ENCODE measurements at places on chromosomes 1 and 21.
A peak's percentile ranks its signal among the peaks of the same experiment; 100 is the strongest.

DNA sequence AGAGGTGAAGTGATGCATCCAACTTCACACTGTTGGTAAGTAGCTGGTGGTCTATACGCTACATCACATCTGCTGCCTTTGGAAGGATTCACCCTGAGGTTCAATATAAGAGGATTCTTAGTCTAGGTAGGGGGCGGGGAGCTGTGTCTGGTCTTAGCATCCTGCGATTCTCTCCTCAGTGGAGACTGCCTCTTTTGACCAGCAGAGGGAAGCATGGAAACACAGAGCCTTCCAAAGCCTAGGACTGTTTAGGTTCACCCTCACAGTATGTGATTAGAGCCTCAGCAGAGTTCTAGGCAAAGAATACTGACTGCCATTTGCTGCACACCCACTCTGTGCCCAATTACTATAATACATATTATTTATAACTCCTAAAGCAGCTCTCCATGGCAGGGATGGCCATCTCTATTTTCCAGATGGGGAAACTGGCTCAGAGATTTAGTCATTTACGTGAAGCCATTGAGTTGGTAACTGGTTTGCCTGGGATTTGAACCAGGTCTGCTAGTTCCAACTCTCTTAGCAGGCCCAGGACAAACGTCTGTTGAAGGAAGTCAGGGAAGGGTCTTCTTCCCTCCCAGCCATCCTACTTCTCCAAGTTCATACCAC is 28.9 kb upstream of the EFCAB14 start:
- peak; percentile 67 for DNase-seq

DNA sequence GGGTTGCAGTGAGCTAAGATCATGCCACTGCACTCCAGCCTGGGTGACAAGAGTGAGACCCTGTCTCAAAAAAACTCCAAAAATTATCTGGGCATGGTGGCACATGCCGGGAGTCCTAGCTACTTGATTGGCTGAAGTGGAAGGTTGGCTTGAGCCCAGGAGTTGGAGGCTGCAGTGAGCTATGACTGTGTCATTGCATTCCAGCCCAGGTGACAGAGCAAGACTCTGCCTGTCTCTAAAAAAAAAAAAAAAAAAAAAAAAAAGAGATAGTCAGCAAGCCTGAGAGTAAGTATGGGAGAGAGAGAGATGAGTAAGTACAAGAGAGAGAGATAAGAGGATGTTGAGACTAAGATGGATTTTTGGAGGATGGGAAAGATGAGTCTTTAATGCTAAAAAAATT is 180.8 kb upstream of the CACYBP start:
- DNase-seq: no peak

DNA sequence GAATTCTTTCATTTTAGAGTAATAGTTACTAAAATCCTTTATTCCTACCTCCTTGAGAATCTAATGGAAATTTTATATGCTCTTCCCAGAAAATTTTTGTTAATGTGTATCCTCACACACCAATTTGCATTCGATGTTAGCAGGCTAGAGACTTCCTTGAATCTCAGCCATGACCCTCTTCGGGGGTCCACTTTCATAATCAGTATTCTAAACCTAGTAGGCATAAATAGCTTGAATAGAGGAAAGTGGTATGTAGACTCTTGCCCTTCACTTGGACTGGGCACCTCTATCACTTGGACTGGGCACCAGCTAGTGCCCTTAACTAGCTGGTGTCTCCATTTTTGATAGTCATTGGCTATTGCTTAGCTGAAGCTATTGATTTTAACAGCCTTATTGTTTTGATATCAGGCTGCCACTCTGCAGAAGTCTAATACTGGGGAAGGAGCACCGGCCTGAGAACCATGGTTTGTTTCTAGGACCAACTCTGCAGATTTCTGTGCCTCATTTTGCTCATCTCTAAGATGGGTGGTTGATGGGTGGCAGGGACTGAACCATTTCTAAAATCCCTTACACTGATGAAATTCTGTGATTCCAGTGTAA is 42.8 kb downstream of the MRPL39 start:
- DNase-seq: no peak

GRCh38 chr1:10208537-10208936 is 1.8 kb upstream of the KIF1B start:
- no peak for DNase-seq
